Tibial artery (tissue), 4 donors: ENCODE measurements at places on chromosomes 6 and 20.
A peak's percentile ranks its signal among the peaks of the same experiment; 100 is the strongest.

DNA sequence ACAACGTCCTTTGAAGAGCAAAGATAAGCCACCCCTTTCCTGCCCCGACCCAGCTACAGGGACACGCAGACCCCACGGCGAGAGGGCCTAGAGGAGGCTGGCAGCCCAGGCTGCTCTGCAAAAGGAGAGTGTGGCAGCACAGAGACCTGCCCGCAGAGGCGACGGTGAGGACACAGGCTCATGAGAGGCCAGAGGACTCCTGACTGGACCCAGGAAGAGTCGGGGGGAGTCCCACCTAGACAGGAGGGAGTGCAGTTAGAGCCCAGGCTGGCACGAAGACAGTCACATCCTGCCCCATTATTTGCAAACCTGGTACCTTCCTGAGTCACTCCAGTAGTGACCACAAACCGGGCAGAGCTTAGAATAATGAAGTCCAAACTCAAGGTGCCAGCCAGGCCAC, 227.7 kb upstream of the CDH4 start:
- no peaks in the 10 kb centered on the region for H3K4me1 ChIP-seq
- H3K27ac ChIP-seq, result no peak overlapping the region
- no peaks in the 10 kb centered on the region for H3K36me3 ChIP-seq
- H3K4me3 ChIP-seq, result no peak overlapping the region
- DNase-seq, result no peak

DNA sequence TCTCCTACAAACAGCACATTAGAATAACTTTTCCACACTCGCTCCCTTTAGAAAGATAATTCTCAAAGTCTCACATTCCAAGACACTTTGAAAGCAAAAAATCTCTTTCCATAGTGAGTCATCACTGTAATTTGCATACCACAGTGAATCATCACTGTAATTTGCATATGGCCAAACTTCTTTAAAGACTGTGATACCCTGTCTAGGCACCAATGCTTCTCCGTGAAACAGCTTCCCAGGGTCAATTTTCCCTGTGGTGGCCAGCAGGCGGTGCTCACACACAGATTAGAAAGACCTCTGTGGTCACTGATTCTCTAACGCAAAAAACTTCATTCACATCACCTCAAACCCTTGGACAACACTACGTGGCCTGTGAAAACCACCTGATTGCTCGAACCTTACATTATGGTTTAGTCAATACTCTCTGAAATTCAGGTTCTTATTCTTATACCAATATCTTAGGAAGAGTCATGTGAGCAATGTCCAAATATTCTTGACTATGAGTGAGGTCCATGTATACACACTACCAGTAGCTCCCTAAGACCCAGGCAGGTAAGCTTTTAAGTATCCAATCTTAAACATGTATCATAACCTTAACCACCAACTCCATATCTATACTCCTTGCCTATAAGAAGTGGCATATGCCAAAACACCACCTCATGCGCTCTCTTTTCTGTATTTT, 78.5 kb upstream of the PHACTR1 start:
- H3K4me3 ChIP-seq, result no peak overlapping the region
- no peak overlapping the region for H3K27ac ChIP-seq
- DNase-seq, result no peak
- H3K36me3 ChIP-seq, result no peaks in the 10 kb centered on the region

- H3K27me3 ChIP-seq, result no peaks in the 10 kb centered on the region
- no peak overlapping the region for H3K4me3 ChIP-seq
- DNase-seq, result peak; percentile 87
- H3K36me3 ChIP-seq, result no peaks in the 10 kb centered on the region
Observed at GRCh38 chr20:38209054-38209675, 44.1 kb upstream of the TGM2 start.

- H3K36me3 ChIP-seq, result no peaks in the 10 kb centered on the region
- H3K27ac ChIP-seq, result no peak overlapping the region
- DNase-seq, result no peak
- no peaks in the 10 kb centered on the region for H3K27me3 ChIP-seq
Observed at GRCh38 chr6:38134704-38135088, 315.2 kb downstream of the ZFAND3 start.

GRCh38 chr6:28107506-28107905, 16.9 kb upstream of the ZSCAN16 start:
- DNase-seq, result no peak
- no peaks in the 10 kb centered on the region for H3K36me3 ChIP-seq
- peaks cover 4% of the 10 kb centered on the region for H3K4me1 ChIP-seq
- H3K27me3 ChIP-seq, result peaks cover 6% of the 10 kb centered on the region
- H3K27ac ChIP-seq, result no peak overlapping the region
- H3K4me3 ChIP-seq, result no peak overlapping the region
